Pancreas (tissue), 10 donors: ENCODE measurements at places on chromosomes 5 and 9. TPM values are rescaled to one million over a fixed set of nuclear protein-coding genes. Genes with fewer than 3 reads are reported as not detected.

FAM13B gene
- 9.3 TPM for polyA plus RNA-seq

DMRT3 gene
- not detected for polyA plus RNA-seq

SMARCA2 gene
- 21.7 TPM for polyA plus RNA-seq

SREK1IP1 gene
- polyA plus RNA-seq: 17.8 TPM

GRCh38 chr9:5514617-5515260 lies 4.4 kb downstream of the PDCD1LG2 start:
- H3K4me1 ChIP-seq: no peaks in the 10 kb centered on the region
- H3K36me3 ChIP-seq: no peaks in the 10 kb centered on the region
- no peak for DNase-seq

DNA sequence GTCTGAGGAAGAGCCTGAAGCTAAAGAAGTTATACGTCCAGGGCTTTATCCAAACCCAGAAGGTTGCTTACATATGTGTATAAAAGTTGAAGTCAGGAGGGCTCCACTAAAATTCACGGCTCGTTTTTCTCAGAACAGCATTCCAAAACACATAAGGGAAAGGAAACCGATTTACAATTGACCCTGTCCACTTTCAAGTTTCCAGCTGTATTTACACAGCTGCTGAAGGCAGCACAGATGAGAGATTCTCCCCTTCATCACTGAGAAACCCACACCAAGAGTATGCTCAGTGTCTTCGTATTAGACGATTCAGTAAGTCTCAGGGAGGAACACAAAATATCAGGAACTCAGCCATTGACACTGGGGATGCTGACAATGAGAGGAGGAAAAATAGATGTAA lies 5.9 kb upstream of the NREP start:
- no peak overlapping the region for H3K27ac ChIP-seq
- no peak overlapping the region for H3K4me3 ChIP-seq
- no peaks in the 10 kb centered on the region for H3K36me3 ChIP-seq
- H3K27me3 ChIP-seq: no peaks in the 10 kb centered on the region
- H3K4me1 ChIP-seq: no peaks in the 10 kb centered on the region

DNA sequence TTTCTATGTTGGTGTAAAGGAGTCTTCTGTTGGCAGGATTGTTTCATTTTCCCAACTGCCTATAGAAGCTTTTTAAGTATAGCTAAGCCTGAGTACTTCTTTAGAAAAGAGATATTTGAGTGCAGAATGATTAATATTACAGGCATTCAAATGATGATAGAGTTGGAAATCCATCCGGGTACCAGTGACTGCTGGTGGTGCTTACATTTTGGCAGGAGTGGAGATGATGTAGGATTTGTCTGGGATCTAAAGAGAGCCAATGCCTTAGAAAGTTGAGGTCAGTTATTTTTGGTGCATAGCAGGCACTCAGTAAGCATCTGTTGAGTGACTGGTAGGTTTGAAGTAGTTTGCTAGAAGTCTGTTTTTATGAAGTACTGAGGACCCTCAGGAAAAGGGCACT lies 433.5 kb downstream of the DMAC1 start:
- no peak for DNase-seq
- no peaks in the 10 kb centered on the region for H3K27me3 ChIP-seq
- H3K4me3 ChIP-seq: no peak overlapping the region
- H3K27ac ChIP-seq: no peak overlapping the region
- H3K36me3 ChIP-seq: no peaks in the 10 kb centered on the region
- H3K4me1 ChIP-seq: peaks cover 2% of the 10 kb centered on the region

- no peak overlapping the region for H3K4me3 ChIP-seq
- H3K27ac ChIP-seq: no peak overlapping the region
- no peak for DNase-seq
- H3K36me3 ChIP-seq: no peaks in the 10 kb centered on the region
- H3K4me1 ChIP-seq: no peaks in the 10 kb centered on the region
- no peaks in the 10 kb centered on the region for H3K27me3 ChIP-seq
Measured at GRCh38 chr5:128093368-128093767, 9.8 kb downstream of the SLC12A2 start.

DNA sequence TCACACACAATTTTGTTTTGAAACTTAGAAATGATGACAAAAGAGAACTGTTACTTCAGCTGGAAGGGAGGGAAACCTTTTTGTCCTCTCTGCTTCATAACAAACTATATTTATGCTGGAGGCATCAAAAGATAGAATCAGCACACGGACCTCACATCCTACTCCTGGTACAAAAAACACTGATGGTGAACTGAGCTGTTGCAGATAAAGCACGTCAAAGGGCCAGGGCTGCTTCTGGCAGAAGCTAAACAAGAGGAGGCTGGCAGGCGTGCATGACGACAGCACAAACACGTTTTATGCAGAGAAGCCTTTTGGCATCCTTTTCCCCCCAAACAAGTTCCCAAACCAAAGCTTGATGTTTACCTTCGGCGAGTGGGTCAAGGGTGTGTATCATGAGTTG lies 169.6 kb downstream of the SLC24A2 start:
- no peaks in the 10 kb centered on the region for H3K4me1 ChIP-seq
- H3K4me3 ChIP-seq: no peak overlapping the region
- no peaks in the 10 kb centered on the region for H3K27me3 ChIP-seq
- H3K27ac ChIP-seq: no peak overlapping the region
